ENCODE measurements at places on chromosomes 3 and 15.

- no peak for DNase-seq
Observed at GRCh38 chr3:149600634-149601033, 57.2 kb downstream of the WWTR1 start.

- no peak for DNase-seq
Observed at GRCh38 chr15:93645594-93645993, 556.6 kb upstream of the RGMA start.

DNA sequence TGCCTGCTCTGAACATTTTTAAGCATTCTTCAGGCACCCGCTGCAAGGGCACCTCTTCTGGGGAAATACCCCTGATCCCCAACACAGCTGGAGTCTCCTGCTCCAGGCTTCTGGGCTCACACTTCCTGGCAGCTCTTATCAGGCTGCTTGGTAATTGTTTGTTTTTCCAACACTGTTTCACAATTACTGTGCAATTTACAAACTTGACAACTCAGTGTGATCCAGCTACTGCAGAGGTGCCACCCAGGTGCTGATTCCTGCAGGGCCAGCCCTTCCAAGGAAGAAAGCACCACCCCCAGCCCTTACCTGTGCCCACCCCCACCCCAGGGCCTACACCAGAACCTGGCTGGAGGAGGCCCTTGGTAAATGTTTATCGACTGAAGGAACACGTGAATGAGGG is 66.5 kb downstream of the MAGEF1 start:
- no peak for DNase-seq

DNA sequence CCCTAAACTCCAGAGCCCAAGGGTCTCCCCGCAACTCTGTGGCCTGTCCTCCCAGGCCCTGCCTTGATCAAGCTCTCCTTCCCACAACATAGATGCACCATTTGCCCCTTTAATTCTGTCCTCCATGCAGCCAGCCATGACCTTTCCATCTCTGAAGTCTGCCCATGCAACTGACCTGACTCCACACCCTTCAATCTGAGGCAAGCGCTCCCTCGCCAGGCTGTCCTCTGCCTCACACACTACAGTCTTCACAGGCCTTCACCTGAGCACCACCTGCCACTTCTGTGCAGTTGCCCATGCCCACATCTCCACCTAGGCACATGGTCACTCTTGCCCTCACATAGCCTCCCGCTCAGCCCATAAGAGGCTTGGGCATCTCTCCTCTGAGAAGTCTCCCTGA is 244.0 kb downstream of the OCA2 start:
- DNase-seq: no peak

GRCh38 chr3:96347289-96347688 is 467.1 kb upstream of the EPHA6 start:
- DNase-seq: no peak

DNA sequence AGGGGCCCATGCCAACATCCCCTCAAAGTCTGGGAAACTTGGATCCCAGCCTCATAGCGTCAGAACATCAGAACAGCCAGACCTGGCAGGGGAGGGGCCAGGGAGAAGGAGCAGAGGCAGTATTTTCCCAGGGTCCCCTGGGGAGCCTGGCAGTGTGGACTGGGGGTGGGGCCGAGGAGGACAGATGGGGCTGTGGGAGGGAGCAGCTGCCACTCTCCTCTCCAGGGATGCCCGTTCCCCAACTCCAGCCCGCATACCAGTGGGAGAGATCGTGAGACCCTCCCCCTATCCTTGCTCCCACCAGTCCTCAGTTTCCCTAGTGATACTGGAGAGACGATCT is 6.5 kb upstream of the DNAJB8 start:
- DNase-seq: no peak

- DNase-seq: no peak
Observed at GRCh38 chr3:2921452-2921851, 188.7 kb downstream of the IL5RA start.

DNA sequence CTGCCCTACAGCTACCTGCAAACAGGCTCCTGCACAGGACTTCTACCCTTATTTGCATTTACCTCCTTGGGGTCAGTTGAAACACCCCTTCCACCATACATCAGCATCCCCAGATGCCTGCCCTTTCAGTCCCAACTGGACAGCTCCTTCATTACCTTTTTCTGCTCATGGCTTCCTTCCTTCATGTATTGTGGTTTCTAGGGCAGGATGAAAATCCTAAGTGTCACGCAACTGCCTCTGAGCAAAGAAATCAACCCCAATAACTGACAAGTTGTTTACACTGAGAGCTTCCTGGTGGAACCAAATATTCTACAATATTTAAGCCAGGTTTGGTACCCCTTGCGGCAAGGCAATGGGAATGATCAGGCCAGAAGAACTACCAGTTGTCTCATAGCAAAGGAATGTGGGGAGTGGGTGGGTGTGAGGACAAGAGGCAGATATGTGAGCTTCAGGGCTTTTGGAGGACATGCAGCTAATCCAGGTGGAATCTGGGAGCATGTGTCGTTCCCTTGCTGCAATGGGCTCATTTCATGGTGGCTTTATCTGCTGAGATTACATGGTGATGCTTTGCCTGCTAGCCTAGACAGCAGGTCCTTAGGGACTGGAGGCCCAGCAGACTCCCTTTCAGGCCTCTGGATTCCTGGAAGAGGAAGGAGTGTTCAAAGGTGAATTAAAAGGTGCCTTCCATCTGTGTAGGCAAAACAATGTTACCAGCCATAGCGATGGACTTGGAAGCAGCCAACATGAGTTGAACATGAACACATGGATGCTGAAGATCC is 34.9 kb downstream of the PPCDC start:
- no peak for DNase-seq

DNA sequence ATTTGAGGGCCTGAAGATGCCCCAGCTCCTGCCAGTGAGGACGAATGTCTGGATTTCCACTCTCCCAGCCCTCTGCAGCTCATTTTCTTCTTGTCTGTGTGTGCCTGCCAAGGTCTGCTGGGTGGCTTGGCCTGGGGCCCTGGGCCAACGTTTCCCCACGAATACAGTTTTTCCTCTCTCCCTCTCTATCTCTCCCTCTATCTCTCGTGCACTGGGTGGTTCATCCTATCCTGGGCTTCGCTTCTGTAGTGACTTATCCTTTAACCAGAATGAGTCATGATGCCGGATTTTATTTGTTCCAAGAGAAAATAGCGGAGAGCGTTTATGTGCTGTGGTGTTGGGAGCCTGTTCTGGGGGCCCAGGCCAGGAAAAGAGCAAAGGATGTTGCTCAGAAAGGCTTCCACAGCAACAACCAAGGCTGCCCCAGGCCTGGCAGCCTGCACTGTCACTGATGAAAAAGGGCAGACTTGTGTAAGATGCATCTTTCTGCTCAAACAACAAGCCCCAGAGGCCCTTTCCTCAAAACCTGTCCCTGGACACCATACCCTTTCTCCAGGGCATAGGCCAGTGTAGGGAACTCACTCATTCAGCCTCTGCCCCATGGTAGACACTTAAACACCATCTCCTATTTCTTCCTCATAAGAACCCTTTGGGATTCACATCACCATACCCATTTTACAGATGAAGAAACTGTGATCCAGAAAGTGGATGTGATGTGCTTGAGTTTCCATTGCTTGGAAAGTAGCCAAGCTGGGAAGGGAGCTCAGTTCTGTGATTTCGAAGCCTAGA is 47.3 kb downstream of the ITGA11 start:
- DNase-seq: no peak

DNA sequence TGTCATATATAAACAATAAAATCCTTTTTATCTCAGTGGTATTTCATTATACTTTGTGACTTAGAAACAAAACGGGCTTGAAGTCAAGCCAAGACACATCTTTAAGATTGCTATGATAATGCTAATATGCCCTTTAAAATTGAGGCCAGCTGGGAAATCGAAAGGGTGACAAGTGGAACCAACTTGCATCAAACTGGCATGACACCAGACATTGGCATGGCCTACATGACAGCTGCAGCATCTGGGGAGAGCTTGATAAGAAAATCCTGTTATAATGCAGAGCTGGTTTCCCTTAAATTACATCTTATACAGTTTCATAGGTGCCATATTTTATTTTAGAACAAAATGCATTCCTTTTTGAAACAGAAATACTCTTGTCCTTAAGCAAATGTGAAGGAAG is 325.2 kb downstream of the ZBBX start:
- no peak for DNase-seq

- no peak for DNase-seq
Observed at GRCh38 chr3:50862221-50862620, 187.5 kb downstream of the DOCK3 start.

- no peak for DNase-seq
Observed at GRCh38 chr3:122810734-122811133, 15.9 kb downstream of the SLC49A4 start.

- no peak for DNase-seq
Observed at GRCh38 chr3:126644615-126645014, 10.3 kb downstream of the TXNRD3 start.

GRCh38 chr3:118729546-118729945 is 305.1 kb downstream of the IGSF11 start:
- no peak for DNase-seq

- DNase-seq: no peak
Observed at GRCh38 chr3:153944084-153944483, 177.1 kb upstream of the ARHGEF26 start.

- no peak for DNase-seq
Observed at GRCh38 chr15:25184356-25185155, 229.8 kb downstream of the SNRPN start.

GRCh38 chr15:42623951-42624350 is 48.5 kb downstream of the STARD9 start:
- DNase-seq: no peak

DNA sequence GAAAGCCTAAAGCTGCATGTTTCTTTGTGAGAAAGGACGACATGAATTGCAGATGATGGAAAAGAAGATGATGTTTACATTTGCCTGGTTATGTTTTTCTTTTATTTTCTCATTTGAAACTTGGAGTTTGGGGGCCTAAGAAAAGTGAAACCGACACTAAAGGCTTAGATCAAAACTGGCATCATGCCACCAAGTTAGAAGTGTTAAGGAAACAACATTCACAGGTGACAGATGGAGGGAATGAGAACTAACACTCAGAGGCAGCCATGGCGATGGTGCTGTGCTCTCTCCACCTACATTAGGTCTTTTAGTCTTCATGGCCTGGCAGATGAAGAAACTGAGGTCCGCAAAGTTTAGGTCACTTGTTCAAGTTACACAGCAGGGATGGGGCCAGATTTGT is 923.6 kb downstream of the TUSC7 start:
- DNase-seq: no peak

DNA sequence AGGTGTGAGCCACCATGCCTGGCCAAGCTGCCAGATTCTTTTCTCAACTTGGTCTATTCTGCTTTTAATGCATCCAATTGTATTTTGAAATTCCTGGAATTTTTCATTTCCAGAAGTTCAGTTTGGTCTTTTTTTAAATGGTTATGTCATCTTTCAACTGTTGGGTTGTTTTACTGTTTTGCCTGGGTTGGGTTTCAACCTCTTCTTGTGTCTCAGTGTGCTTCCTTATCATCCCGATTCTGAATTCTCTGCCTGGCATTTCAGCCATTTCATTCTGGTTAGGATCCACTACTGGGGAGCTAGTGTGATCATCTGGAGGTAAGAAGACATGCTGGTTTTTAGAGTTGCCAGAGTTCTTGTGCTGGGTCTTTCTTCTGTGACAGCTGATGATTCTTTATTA is 61.5 kb downstream of the LRRC49 start:
- no peak for DNase-seq

- DNase-seq: no peak
Observed at GRCh38 chr3:50430191-50430590, 70.9 kb upstream of the TMEM115 start.

- no peak for DNase-seq
Observed at GRCh38 chr3:73718326-73719110, 93.8 kb upstream of the PDZRN3 start.

- DNase-seq: no peak
Observed at GRCh38 chr3:62110443-62111225, 262.7 kb downstream of the FEZF2 start.

DNA sequence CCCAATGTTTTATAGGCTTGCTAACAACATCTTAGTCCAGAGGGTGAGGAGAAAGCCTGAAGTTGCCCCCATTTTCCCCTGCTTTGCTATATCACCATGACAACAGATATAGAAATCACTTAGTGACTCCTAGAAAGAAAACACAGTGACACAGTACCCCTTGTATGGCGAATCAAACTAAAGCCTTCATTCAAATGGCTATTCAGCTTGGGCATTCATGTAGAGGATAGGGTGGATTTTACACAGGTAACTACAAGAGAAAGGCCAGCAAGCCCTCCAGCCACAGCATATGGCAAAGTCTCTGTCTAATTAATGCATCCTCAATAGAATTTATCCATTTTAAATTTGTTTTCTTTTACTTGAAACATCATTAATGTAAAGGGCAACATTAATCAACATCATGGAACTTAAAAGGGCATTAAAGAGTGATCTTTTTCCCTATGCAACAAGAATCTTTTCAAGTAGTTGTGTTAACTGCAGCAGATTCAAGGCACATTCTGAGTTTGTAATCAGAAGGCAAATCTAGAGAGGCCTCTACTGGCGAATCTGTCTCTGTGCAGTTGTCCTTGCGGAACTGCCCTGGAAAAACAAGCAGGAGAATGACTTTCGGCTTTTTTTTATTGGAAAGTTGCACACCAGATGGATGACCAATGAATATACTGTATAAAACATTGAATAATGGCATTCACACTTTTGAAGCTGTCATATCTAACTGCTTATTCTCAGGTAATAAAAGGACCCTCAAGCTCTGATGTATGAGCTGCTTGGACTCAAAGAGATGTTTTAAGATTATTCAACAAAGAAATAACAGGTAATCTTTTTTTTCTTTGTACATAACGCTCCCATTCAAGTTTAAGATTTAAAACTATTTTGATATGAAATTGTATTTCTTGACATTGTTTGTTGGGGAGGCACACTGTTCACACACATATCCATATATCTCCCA is 621.7 kb upstream of the AGTR1 start:
- no peak for DNase-seq
